ENCODE measurements at places on chromosomes 2 and 18.

DNA sequence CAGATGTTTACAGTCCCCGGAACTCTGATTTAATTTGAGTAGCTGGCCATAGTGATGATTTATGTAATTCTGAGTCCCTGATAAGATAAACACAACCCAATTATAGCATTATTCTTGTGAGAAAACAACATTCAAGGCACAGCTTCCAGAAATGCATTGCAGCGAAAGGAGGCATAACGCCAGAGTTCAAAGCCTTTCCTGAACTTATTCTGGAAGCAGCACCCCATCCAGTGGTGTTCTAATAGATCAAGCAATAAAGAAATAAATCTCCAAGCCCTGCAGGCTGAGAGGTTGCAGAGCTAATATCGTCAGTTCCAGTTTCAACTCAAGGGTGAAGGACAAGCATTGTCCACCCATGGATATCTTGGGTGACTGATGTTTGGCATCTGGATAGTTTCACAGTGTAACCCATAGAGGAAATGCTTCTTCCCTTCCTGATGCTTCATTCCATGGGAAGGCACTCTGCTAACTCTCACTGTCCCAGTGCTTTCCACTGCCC is 18.8 kb downstream of the CDH2 start:
- no peak for DNase-seq

DNA sequence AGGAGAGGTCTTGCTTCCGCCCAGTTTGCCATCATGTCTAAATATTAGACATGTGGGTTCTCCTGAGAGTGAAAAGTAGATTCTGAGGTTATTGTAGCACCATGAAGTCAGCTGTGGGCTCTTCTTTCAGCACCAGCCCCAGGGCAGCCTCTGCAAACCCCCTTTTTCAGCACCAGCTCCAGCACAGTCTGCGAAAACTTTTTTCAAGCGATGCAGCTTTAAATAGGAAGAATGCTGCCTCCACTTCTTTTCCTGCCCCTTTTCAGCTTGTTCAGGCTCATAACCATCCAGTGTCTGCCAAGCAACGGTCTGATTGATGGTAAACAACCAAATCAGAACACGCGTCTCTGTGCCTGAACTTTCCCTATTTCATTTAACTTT is at the start of gene COL5A2:
COL5A2 (minus strand) TSS at position 192 of the 381 bp plus-strand sequence; CDS start at position 35, 157 bp downstream.
- DNase-seq = peak; percentile 55

DNA sequence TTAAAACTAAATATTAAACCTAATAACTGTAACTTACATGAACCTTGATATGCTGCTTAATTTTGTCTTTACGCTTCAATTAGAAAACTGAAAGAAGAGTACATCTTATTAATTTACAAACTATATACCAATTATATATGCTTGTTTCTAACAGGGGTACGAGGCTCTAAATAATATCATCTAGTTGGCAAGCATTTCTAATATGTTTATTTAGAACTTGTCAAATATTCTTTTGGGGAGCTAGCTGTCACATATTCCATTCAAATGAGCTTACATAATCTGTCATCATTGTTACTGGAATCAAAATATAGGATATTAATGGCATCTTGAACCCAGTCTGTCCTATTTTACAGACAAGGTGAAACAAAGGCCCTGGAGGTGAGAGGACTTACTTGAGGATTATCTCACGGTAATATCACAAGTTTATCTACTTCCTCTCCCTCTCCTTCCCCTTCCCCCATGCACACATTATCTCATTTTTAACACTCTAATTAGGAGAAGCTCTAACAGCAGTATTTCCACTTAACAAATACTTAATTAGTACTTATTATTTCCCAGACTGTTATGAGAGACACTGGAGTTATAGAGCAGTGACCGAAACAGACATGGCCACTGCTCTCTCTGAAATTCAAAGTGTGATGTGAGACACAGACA is 3.5 kb downstream of the PRKD3 start:
- DNase-seq = no peak

GRCh38 chr2:223854741-223855140 is 17.4 kb upstream of the AP1S3 start:
- DNase-seq = no peak

DNA sequence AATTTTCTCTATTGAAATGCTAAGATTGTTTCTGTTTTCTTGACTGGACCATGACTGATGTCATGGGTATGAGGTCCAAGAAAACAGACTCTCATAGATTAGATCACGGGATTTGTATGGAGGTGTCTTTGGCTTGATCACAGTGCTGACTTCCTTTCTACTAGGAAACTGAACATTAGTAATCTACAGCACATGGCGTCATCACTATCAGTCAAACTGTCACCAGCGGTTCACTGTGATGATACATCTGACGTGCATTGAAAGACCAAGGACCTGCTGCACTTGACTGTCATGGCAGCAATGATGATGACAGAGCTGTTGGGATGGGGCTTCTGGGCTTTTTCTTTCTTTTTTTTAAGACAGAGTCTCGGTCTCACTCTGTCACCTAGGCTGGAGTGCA is 28.2 kb upstream of the IMPA2 start:
- no peak for DNase-seq

DNA sequence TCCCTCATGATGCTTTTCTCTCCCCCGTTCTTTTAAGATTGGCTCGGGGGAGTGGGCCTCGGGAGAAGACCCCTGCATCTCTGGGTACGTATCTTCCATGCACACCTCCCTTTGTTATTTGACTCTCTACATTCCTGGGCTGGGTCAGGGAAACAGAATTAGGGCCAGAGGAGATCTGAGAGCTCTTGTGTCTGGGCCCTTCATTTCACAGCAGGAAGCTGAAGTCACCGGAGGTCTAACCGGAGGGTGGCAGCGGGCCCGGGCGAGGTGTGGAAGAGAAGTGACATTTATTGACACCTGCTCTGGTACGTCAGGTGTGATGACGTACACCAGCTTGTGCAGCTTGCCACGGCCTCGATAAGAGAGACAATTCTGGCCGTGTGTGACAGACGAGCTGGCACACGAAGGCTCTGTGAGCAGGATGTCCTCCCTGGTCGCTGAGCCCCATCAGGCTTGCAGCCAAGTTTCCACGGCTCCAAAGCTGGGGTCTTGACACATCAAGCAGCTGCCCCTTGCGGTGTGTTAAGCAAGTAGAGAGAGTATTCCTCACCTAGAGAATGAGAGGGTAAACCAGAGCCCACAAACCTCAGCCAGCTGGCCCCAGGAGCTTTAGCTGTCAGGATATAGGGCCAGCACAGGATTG is 30.4 kb downstream of the TOGARAM2 start:
- no peak for DNase-seq

DNA sequence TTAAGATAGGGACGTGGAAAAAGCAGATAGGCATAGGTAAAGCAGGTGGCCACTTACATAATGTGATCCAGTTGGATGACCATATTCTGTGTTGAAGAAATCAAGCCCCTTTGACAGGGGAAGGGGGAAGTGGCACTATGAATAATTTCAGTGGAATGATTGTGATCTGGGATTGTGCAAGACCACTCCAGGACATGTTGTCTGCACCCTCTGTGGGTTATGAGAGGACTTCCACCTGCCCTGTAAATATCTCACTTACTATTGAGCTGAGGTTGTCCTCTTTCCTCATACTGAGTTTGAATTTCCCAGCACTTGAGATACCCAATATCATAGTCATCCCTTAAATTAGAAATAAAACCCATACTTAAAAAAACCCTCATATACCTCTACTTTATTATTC is 220.7 kb downstream of the IRS1 start:
- DNase-seq = no peak

- no peak for DNase-seq
Observed at GRCh38 chr18:45467293-45467692, 148.0 kb upstream of the SLC14A2 start.

- no peak for DNase-seq
Observed at GRCh38 chr2:216319771-216320170, 52.5 kb downstream of the MARCHF4 start.

DNA sequence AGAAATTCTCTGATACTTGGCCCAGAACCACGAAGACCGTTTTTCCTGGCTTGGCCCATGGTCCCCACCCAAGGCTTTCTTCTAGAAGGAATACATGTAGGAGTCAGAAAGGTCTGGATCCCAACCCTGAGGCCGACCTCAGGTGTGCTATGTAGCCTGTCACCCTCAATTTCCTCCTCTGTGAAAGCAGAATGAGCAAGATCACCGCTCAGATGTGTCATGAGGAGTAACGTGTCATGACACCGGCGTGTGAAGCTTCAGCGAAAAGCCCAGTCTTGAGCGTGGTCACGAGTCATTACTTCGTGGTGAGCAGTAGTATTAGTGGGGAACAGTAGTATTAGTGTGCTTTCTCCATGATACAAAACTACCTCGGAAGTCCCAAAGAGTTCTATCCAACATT is 103.4 kb downstream of the ALPK2 start:
- DNase-seq = no peak

GRCh38 chr18:53380063-53380639 is 844.3 kb downstream of the MBD2 start:
- DNase-seq = no peak

GRCh38 chr2:145421841-145422240 is 901.9 kb upstream of the ZEB2 start:
- no peak for DNase-seq

DNA sequence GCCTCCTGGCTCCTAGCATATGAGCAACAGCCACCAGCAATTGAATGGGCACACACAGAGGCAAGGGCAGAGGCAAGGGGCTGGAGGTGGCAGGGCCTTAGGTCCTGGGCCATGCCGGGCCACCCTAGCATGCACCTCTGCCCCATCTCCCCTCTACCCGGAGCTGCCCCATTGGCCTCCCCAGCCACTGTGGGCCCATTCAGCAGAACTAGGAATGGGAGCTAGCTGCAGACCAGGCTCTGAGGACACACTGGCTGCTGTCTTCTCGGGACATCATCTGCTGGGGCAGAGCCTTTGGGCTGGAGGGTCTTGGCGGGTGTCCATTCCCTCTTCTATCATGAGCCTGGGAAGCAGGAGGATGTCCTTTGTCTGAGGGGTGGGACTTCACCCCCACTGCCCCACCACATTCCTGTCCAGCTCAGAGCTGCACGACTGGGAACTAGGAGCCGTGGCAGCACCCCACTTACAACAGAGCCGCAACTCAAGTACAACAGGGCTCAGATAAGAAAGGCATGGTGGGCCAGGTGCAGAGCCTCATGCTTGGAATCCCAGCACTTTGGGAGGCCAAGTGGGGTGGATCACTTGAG is 800 bp downstream of the VIL1 start:
- DNase-seq = no peak

DNA sequence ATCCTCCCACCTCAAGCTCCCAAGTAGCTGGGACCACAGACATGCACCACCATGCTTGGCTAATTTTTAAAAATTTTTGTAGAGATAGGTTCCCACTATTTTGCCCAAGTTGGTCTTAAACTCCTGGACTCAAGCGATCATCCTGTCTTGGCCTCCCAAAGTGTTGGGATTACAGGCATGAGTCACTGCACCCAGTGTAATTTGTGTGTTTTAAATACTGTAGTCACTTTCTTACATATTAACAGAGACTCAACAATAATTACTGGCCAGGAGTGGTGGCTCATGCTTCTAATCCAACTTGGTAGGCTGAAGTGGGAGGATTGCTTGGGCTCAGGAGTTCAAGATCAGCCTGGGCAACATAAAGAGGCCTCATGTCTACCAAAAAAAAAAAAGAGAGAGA is 293.0 kb downstream of the RDH14 start:
- no peak for DNase-seq

- DNase-seq = no peak
Observed at GRCh38 chr2:135299658-135300244, 231.3 kb downstream of the ZRANB3 start.

DNA sequence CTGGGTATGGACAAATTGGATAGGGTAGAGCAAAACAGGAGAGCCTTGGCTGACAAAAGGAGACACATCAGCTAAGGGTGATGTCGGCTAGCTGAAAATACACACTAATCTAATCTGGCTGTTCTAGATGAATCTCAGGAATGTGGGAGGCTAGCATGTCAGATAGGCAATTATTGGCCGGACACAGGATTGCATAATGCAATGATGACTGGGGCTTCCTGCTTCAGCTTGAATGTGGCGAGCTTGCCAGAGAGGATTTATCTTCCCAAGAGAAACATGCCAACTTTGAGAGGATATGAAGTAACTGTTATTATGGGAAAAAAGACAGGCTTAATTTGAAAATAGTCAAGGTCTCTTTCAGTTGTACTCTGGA is 102.4 kb downstream of the TRIB2 start:
- DNase-seq = no peak

GRCh38 chr2:236403125-236403524 is 138.9 kb upstream of the ASB18 start:
- peak; percentile 35 for DNase-seq

GRCh38 chr2:85212841-85213240 is 79.6 kb downstream of the TCF7L1 start:
- no peak for DNase-seq

GRCh38 chr2:200814917-200815316 is 3.2 kb downstream of the BZW1 start:
- no peak for DNase-seq

DNA sequence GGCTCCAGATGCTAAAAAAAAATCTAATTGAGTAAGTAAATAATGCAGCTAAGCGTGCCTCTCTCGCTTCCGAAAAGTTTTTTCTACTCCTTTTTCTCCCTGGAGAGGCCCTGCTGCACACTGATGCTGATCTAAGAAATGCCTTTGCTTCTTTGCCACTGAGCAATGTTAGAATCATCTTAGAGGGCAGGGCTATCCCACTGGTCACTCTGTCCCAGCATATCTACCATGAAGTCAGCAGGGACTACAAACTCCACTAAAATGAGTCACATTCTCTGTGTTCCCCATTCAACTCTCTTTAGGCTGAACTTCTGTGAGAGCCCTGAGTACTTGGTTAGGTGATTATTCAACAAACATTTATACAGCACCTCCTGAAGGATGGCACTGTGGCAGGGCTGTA is 127.6 kb upstream of the LYPD1 start:
- DNase-seq = no peak

- no peak for DNase-seq
Observed at GRCh38 chr2:24214880-24215279, 40.0 kb downstream of the FAM228A start.

DNA sequence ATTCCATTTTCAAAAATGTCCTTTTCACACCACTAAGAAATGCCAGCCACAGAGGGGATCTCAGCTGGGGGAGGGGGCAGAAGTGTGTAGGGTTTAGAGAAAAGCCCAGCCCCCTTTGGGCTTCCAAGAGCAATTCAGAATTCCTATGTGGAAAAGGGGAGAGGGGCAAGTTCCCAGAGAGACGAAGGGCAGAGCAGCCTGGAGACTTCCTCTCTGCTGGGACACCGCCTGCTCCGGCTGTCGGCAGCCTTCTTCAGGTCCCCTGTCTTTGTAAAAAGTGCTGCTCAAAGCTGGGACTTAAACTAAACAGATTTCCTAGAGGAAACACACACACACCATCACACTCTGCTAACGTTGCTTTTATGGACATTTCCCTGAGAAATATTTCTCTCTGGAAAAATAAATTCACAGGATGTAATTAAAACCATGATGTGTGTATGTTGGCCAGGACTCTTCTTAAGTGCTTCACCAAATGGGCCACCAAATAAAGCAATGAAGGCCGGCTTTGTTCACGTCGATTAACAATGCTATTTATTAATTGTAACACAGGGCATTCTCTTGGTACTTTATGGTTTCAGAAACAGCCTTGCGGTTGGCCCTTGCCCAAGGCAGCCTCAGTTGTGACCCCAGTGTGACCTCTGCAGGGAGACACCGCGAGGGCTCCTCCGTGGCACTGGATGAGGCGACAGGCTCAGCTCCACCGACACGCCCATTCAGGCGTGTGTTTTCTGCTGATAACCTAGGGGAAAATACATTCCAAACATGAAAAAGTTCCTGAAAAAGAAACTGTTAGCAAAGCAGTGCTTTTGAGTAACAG is 5.6 kb upstream of the ASB1 start:
- peak; percentile 44 for DNase-seq

Data from ecto neural progenitor cell (in vitro differentiated cells).